GM13976 (cell line): ENCODE measurements at places on chromosomes 2 and 18.
A peak's percentile ranks its signal among the peaks of the same experiment; 100 is the strongest.

DNA sequence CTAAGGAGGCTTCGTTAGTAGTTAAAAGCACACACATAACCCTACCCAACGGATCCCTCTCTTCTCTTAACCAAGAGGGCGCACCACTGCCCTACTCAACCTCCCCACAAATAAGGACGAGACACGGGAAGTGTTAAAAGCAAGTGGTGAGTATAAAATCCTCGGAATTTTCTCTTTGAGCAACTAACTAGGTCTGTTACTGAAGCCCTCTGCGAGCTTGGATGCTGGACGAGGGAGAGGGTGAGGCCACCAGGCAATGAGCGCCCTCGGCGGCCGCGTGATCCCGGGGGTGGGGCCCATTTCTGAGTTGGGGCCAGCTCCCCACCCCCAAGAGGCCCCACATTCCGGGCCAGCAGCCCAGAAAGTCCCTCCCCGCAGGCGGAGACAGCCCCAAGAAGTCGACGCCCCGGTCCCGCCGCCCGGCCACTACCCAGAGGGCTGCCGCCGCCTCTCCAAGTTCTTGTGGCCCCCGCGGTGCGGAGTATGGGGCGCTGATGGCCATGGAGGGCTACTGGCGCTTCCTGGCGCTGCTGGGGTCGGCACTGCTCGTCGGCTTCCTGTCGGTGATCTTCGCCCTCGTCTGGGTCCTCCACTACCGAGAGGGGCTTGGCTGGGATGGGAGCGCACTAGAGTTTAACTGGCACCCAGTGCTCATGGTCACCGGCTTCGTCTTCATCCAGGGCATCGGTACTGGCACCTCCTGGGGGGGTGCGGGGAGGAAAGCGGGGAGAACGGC is at the start of gene CYBRD1:
TSS of gene CYBRD1 (plus strand) at position 423 of the 736 bp plus-strand sequence. CDS start at position 495, 72 bp downstream.
- peak; percentile 89 for DNase-seq

DNA sequence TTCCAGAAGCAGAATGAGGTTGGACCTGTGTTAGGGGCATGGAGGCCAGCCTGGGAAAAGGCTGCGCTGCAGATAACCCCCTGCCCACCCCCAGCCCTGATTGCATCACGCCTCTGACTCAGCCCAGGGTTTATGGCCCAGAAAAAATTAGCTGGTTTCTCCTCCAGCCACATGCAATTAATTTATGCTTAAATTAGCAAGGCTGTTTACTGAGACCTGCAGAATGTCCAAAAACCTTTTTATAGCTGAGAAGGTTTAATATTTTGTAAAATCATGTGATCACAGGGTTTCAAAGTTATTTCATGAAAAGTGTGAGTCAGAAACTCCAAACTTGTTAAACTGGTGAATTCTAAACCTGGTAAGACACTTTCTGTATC is 123.1 kb upstream of the HDAC4 start:
- DNase-seq, result no peak

GRCh38 chr2:3278521-3279218 is 98.9 kb downstream of the EIPR1 start:
- DNase-seq, result no peak

DNA sequence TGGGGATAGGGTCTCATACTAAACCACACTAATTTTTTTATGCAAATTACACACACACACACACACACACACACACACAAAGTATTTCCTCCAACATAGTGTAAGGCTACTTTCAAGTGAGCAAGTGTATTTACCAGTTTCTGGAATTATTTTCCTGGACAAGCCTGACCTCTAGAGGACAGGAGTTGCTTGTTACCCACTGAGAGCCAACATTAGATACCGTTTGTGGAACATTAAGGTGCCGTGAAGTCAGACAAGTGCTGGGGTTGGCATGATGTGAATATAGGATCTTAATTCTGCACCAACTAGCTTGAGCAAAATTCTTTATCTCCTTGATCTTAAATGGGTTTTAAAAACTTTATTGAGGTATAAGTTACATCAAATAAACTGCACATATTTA is 39.3 kb upstream of the SERPINB2 start:
- DNase-seq, result no peak

DNA sequence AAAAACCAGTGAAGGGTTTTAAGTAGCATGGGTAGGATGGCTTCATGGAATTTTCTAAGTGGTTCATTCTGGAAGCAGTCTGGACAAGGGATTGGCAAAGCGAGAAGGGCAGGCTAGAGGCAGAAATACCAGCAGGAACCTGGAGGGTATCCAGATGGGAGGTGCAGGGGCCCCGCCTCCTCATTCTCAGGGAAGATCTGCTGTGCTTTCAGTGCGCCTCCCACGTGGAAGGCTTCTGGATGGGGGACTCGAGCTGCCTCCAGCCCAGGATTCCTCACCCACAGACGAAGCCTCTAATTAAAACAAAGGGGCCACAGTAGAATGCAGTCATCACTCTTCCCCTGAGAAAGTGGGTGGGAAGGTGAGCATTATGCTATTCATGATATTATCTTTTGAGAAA is 79.8 kb downstream of the VSNL1 start:
- DNase-seq, result no peak

DNA sequence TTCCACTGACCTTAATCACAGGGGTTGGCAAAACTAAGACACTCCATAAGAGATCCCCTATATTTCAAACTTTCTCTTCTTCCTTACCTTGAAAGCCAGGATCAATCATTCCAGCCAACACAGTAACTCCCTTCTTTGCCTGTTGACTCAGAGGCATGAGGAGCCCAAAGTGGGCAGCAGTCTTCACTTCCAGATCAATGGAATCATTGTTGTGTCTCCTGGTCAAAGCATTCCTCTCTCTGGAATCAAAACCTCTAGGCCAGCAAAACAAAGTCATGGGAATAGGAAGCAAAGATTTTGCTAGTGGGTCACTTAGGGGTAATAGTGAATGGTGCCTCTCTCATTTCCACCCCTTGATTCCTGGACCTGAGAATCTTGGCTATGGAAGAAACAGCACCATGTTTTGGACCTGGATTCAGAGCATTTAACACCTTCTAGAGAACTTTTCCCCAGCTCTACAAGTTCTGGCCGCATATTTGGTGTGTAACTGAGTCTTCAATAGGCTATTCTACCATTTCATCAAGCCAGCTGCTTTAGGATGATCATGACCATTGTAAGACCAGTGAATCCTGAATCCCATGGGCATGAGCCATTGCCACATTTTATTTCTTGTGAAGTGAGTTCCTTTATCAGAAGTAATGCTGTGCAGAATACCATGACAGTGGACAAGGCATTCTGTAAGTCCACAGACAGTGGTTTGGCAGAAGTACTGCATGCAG is 65.7 kb upstream of the SERPINE2 start:
- no peak for DNase-seq

- peak; percentile 43 for DNase-seq
Observed at GRCh38 chr2:216001216-216002100, 11.9 kb downstream of the MREG start.

GRCh38 chr2:118830118-118830517 is 17.3 kb downstream of the EN1 start:
- no peak for DNase-seq

- peak; percentile 34 for DNase-seq
Observed at GRCh38 chr2:150485871-150486538, 1.5 kb downstream of the RND3 start.

DNA sequence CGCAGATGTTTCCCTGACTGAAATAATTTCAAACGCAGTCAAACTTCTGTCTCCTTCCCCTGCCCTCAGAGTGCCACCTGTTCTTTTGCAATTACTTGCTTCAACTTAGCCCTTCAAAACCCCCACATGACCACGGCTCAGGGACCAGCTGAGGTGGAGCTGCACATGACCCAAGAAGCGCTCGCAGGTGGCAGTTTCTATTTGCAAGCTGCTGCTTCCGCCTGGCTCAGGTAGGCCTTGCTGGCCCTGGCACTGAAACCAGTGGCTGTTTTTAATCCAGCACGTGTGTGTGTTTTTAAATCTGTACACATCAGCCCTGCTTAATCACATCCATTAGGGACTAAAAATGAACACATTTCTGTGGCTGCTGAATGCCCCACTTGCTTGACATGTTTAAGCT is 95.3 kb downstream of the CCDC93 start:
- no peak for DNase-seq

- DNase-seq, result peak; percentile 72
Observed at GRCh38 chr2:19362755-19363473, 4.5 kb upstream of the OSR1 start.

GRCh38 chr18:49646873-49647272 is 85.0 kb downstream of the LIPG start:
- no peak for DNase-seq

DNA sequence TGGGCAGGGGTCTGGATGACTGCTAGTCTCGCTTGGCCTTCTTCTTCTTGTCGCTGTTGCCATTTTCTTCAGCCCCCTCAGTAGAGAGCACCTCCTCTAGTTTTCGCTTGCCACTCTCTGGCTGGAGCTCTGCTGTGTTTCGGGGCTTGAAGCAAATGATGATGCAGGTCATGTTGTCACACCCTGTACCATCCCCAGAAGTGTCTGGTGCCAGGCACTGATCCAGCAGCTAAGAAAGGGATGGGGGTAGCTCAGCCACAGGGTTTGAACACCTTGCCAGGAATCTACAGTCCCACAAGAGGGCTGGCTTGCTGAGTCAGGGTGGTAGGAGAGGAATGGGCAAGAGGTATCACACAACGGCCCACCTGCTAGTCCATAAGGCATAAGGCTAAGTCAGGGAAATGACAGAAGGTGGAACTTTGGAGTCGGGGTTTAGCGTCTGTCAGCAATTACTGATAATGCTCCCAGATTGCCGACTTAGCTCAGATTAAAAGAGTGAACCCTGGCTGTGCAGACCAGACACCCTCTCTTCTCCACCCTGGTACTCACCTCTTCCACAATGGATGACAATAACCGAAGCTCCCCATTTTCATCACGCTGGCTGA is 1.1 kb upstream of the ZNF513 start:
- no peak for DNase-seq

GRCh38 chr18:35277633-35278032 is 12.4 kb downstream of the ZSCAN30 start:
- no peak for DNase-seq

DNA sequence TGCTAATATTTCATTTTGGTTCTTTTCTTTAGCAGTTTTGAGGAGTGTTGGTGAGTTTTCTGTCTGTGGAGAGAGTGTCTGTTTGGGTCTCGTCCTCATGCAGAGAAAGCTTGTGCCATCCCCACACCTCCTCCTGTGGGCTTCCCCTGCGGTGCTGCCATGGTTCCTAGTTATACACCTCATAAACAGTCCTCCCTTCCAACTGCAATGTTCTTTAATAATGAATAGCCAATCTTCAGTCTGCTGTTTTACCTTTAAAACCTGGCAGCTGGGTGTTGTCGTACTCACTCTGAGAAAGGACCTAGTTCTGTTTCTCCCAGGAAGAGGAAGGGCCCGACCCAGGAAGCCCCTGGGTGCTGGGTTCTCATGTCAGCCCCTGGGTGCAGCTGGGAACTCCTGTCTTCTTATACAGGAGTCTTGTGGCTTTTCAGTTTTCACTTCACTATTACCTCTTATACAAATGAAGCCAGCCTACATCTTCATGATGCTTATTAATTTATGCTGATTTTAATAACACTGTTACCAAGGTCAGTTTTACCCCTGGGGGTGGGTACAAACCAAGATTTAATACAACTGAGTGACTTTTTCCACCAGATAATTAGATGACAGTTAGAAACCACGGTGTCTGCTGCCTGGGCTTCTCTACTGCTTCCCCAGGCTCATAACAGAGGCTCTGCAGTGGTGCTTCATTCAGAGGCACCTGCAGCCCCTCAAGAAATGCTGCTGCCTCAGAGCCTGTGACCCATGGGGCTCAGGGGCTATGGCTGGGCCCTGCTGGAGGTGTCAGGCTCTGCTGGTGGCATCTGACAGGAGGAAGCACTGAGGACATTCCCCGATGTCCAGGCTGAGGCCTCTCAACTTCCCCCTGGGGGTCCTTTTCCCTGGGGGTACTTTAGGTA is 59.1 kb downstream of the COA5 start:
- no peak for DNase-seq

DNA sequence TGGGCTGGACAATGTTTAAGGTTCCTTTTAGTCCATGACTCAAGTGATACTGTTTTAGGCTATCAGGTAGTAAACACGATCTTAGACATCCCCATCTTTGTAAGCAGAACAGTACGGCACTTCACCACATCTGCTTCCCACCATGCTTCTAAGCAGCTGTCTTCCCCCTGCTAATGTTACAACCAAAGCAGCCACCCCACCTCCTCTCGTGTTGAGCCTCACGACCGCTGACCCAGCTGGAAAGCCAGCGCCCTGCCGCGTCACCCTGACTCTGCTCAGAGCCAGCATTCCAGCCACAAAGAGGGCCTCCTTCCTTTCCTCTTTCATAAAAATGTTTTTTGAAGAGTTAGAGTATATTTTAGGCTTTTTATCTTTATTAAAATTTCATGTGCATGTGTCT is 9.4 kb downstream of the MTERF4 start:
- DNase-seq, result no peak

- DNase-seq, result no peak
Observed at GRCh38 chr2:1707771-1708418, 36.4 kb downstream of the PXDN start.

- peak; percentile 72 for DNase-seq
Observed at GRCh38 chr2:6999211-6999877, 82.1 kb downstream of the RNF144A start.

DNA sequence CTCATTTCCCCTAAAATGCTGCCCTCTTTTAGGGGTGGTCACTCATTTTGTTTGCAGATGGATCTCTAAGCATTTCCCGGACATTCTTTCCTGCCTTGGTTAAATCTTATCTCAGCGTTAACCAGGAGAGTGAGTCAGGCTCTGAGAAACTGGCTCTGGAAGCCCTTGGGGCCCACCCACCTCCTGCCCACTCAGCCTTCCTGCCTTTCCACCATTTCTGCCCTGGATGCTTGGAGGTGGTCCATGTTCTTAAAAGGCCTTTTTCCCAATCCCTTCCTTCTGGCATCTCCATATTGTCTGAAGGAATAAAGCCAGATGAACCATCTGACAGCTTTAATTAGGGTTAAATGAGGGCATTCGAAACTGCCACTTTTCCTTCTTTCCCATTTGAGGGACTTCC is 9.5 kb downstream of the HK2 start:
- DNase-seq, result no peak
